ENCODE measurements at places on chromosomes 7 and 10.

- no peak for DNase-seq
Observed at GRCh38 chr10:17209881-17210280, 8.4 kb upstream of the TRDMT1 start.

DNA sequence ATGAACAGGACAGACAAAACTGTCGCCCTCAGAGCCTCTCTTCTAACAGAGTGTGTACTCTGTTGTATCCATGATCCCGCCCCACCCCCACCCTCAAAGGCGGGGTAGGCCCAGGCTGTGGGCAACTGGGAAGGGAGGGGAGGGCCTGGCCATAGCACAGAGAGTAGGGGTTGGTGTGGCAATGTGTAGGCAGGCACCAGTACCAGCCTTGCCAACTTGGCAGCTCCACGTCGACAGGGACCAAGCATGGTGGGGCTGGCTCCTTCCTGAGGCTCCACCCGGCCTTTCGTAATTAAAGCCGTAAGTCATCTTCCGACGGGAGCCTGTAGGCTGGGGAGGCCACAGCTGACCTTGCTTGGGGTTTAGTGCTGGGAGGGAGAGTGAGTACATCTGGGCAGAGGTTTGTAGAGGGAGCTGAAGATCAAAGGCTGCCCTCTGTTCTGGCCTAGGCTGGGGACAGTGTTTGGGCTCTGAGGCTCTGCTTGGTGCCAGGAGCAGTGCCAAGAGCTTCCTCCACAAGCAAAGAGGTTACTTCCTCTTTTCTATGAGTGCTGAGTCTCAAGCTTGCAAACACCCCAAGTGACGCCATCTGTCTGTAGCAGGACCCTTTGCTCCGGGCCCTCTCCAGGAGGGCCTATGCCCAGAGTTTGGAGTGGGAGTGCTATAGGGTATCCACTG, 121.6 kb downstream of the C10orf105 start:
- no peak for DNase-seq

GRCh38 chr7:117737926-117738325, 135.3 kb downstream of the CTTNBP2 start:
- no peak for DNase-seq

- no peak for DNase-seq
Observed at GRCh38 chr10:85080934-85081333, 752.5 kb downstream of the CCSER2 start.

DNA sequence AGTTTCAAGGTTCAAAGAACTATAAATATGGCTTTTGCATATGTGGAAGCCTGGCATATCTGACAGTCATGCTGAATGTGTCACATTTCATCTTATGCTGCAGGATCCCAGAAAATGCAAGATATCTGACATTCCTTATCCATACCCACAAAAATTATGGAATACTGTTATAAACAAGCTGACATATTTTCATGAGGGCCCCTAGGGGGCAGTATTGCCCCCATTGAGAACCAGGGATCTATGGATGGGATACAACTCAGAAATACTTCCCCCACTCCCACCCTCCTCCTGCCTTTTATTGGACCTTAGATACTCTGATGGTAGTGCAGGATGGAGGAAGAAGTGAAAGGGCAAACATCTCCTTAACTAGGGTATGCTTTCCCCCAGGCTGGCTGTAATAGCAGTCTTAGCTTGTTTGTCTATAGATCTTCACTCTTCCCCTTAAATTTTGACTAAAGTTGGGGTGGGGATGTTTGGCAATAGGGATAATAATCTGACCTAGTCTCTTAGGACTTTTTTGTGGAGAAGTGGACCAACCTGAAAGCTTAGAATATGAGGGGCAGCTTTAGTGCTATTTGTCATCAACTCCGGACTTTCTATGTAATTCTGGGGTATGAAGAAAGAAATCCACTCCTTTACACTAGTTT, 3.5 kb upstream of the GNGT1 start:
- no peak for DNase-seq

- no peak for DNase-seq
Observed at GRCh38 chr7:80235334-80235733, 100.7 kb downstream of the GNAI1 start.

DNA sequence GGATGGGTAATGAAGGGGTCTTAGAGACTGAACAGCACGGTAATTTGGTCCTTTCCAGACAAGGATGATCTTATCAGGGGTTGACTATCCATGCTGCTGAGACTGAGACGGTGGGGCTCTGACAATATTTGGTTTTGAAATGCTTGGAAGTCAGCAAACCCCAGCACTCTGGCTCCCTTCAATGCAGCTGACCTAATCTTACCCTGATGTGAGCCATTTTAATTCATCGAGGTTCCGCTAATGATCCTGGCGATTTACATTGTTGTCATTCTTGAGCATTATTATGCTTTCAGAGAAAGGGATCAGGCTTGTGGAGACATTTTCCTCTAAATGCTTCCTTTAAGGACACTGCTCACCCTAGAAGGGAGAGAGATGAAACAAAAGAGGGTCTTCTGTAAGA, 114.6 kb upstream of the BMPER start:
- no peak for DNase-seq

- peak; percentile 56 for DNase-seq
Observed at GRCh38 chr10:129888784-129889616, 75.1 kb downstream of the EBF3 start.

GRCh38 chr7:117249696-117250095, 73.2 kb downstream of the WNT2 start:
- DNase-seq: no peak

DNA sequence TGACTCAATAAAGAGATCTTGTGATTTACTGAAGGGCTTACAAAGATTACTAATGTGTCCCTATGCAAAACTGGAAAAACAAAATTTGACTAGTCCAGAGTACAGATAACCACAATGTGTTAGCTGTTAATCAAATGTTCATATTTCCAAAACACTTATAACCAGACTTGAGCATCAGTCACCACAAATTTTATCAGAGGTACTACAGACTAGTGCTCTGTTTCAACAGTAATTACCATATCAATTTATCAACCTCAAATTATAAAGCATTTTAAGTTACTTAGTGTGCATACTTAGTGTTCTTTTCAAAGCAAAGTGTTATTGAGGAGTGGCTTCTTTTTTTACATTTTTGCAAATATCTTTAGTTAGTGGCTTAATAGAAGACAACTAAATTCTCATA, 765.9 kb downstream of the GRM8 start:
- DNase-seq: no peak

GRCh38 chr10:49733866-49734265, 28.3 kb downstream of the OGDHL start:
- DNase-seq: no peak
